Activated naive CD4-positive, alpha-beta T cell treated with anti-CD3 and anti-CD28 coated beads, Interleukin-2, amount 50 U/mL, for 72 hours (primary cell): ENCODE measurements at places on chromosomes 5 and 9. TPM values are rescaled to one million over a fixed set of nuclear protein-coding genes. Genes with fewer than 3 reads are reported as not detected.

ARL14EPL gene
- total RNA-seq = not detected

PDE8B gene
- not detected for total RNA-seq

LCN1 gene
- not detected for total RNA-seq

SPINK6 gene
- not detected for total RNA-seq

KIF12 gene
- not detected for total RNA-seq

SLC9A3 gene
- total RNA-seq = 2.0 TPM

DMRTA1 gene
- total RNA-seq = not detected

ARSI gene
- not detected for total RNA-seq

CSF2 gene
- 8.4 TPM for total RNA-seq

EGFLAM gene
- not detected for total RNA-seq

ENC1 gene
- total RNA-seq = 0.75 TPM

SPINK13 gene
- total RNA-seq = not detected

PARP8 gene
- total RNA-seq = 32.7 TPM

TLE4 gene
- 20.9 TPM for total RNA-seq

SECISBP2 gene
- total RNA-seq = 52.0 TPM

LCN2 gene
- total RNA-seq = not detected

RORB gene
- total RNA-seq = not detected

LRRTM2 gene
- 0.21 TPM for total RNA-seq

CCNO gene
- not detected for total RNA-seq

SLC34A1 gene
- total RNA-seq = 0.19 TPM

DND1 gene
- 3.4 TPM for total RNA-seq

IL33 gene
- not detected for total RNA-seq

MCIDAS gene
- total RNA-seq = 0.18 TPM

IFNA21 gene
- total RNA-seq = not detected

PLAC8L1 gene
- total RNA-seq = 0.88 TPM

SLCO4C1 gene
- total RNA-seq = 0.07 TPM

RAI14 gene
- total RNA-seq = 4.7 TPM

TRAF1 gene
- total RNA-seq = 99.5 TPM

ANKHD1 gene
- total RNA-seq = 143 TPM

BTF3 gene
- total RNA-seq = 971 TPM

SYNPO gene
- 0.18 TPM for total RNA-seq

SV2C gene
- total RNA-seq = 0.88 TPM

NAIP gene
- 8.6 TPM for total RNA-seq

GNG10 gene
- total RNA-seq = 7.0 TPM

SCGB3A2 gene
- total RNA-seq = not detected
